Calu3 (cell line): ENCODE measurements at places on chromosomes 16 and 17. TPM values are rescaled to one million over a fixed set of nuclear protein-coding genes. Genes with fewer than 3 reads are reported as not detected.

The ZNF629 gene
- total RNA-seq = 29.9 and 32.6 TPM in 2 replicates

The RHBDL3 gene
- total RNA-seq = 0.24 and 0.27 TPM in 2 replicates

The FAM20A gene
- total RNA-seq = 0.59 and 1.3 TPM in 2 replicates

The C17orf107 gene
- total RNA-seq = 2.1 and 3.2 TPM in 2 replicates

The TBC1D16 gene
- 31.2 and 35.9 TPM in 2 replicates for total RNA-seq

The ZNF747 gene
- total RNA-seq = 12.3 and 15.4 TPM in 2 replicates

The EPN3 gene
- 41.9 and 45.1 TPM in 2 replicates for total RNA-seq
